ENCODE measurements at places on chromosomes 12 and 14.

DNA sequence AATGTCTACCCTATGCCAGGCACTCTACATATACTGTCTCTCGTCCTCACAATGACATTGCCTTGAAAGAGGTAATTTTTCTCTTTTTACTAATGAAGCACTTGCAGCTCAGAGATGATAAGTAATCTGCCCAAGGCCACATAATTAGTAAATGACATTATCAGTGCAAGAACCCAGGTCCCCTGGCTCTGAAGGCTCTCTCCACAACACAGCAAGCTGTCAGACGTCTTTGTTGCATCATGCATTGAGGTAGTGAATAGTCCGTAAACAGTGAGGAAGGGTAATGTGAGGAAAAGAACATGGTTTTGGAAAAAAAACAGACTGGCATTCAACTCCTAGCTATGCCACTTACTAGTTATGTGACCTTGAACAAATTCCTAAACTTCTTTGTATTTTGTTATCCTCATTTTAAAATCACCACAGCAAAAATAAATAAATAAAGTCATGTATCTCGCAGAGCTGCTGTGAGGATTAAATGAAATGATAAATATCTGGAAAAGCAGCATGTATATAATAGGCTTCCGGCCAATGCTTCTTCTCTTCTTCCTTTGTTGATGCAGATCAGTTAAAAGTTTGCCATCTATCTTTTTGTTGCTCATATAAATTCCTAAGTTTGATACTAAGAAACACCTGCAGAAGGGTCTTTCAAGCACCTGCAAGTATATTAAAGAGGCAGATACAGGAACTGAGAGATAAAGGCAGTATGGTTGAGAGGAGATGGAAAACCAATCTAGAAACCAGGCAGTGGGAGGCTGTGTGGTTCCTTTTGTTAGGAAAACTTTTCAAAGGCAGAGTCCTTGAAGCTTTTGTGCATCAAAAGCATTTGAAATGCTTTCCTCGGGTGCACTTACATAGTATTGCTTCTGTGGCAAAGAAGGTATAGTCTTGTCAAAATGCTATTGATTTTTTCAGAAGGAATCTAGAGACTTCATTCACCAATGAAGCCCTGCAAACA is 82.8 kb downstream of the BTG1 start:
- DNase-seq: no peak

DNA sequence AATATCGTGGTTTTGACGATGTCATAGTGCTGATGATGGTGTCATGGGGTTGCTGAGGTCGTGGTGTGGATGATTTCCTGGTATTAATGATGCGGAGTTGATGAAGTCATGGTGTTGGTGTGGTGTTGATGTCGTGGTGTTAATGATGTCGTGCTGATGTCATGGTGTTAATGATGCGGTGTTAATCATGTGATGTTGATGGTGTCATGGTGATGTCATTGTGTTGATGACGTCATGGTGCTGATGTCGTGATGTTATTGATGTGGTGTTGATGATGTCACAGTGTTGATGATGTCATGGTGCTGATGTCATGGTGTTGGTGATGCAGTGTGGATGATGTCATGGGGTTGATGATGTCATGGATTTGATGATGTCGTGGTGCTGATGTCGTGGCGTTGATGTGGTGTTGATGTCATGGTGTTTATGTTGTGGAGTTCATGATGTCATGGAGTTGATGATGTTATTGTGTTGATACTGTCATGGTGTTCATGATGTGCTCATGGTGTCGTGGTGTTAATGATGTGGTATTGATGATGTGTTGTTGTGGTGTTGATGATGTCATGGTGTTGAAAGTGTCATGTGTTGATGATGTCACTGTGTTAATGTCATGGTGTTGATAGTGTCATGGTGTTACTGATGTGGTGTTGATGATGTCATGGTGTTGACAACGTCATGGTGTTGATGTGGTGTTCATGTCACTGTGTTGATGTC is 48.5 kb upstream of the RIMBP2 start:
- DNase-seq: peak; percentile 8

GRCh38 chr12:47021298-47021697 is 58.1 kb upstream of the PCED1B start:
- peak; percentile 23 for DNase-seq

- no peak for DNase-seq
Measured at GRCh38 chr14:32738206-32738871, 200.3 kb upstream of the NPAS3 start.

DNA sequence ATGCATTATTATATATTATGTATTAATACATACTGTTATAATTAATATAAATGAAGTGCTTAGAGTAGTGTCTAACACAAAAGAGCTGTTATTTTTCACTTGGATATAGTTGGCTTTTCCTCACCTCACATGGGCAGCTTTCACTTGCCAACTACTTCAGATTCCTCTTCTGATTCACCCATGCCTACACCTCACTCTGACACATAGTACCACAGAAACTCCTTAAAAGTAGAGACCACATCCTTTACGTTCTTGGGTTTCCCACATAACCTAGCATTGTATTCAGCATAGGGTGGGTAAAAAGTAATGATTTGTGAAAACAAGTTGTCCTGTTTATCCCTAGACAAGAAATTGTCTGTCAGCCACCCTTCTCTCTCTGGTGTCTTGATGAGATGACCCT is 61.0 kb downstream of the DIO2 start:
- no peak for DNase-seq
